ENCODE measurements at places on chromosomes 11 and 22.
A peak's percentile ranks its signal among the peaks of the same experiment; 100 is the strongest.

DNA sequence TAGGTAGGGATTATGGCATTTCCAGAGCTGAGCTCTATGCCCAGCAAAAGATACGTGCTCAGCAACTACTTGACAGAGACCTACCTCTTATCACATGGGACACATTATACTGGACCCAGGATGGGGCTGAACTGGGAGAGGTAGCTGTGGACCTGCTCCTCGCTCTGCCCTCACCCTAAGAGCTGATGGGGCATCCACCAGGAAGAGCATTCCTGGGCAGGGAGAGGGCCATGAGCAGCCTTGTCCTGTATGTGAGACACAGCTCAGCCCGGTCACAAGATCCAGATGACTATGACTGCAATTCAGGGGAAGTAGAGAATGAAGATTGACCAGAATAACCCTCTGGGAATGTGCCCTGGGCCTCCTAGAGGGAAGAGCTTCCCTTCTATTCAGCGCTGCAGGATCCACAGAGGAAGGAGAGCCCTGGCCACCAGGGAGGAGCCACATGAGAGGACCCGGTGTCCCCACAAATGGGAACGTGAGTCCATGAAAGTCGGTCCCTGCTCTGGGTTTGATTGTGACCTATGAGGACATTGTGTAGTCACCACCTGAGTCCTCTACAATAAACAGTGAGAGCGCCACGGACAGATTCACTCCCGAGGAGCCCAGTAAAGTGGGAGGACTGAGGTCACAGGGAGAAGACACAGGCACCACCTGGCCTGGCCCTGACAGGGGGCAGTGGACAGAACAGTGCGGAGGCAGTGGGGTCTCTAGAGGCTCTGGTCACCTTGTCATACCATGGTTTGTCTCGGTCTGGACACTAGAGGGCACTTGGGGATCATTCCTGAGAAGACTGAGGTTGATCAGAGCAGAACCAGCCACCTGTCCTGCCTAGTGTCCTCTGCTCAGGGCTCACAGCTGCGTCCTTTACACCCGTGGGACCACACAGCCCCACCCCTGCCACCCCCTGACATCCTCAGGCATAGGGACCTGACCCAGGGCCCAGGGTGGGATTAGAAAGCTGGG is 99.5 kb downstream of the ZNF280B start:
- peak; percentile 8 for DNase-seq

- no peak for DNase-seq
These were observed 9.8 kb downstream of the MMP20 start for GRCh38 chr11:102615077-102615893.

DNA sequence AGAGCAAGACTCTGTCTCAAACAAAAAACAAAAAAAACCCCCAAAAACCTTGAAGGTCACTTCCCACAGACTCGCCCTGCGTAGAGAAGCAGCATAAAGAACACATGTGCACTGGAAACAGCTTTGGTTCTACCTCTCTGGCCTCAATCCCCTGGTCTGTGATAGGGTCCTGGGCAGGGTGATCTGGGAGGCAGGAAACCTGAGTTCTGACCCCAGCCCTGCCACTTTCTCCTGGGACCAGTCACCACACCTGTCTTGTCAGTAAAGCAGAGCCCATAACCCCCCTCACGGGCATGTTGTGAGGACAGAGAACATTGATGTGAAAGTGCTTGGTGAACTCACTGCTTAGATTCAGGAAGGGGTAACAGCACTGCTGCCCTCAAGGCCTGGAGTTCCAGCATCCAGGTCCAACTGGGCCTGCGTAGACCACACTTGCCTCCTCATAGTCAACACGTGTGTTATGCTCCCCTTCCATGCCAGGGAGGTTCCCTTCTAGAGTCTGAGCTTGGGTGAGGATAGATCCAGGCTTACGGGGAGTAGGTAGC is 11.4 kb downstream of the UCP2 start:
- DNase-seq, result no peak

DNA sequence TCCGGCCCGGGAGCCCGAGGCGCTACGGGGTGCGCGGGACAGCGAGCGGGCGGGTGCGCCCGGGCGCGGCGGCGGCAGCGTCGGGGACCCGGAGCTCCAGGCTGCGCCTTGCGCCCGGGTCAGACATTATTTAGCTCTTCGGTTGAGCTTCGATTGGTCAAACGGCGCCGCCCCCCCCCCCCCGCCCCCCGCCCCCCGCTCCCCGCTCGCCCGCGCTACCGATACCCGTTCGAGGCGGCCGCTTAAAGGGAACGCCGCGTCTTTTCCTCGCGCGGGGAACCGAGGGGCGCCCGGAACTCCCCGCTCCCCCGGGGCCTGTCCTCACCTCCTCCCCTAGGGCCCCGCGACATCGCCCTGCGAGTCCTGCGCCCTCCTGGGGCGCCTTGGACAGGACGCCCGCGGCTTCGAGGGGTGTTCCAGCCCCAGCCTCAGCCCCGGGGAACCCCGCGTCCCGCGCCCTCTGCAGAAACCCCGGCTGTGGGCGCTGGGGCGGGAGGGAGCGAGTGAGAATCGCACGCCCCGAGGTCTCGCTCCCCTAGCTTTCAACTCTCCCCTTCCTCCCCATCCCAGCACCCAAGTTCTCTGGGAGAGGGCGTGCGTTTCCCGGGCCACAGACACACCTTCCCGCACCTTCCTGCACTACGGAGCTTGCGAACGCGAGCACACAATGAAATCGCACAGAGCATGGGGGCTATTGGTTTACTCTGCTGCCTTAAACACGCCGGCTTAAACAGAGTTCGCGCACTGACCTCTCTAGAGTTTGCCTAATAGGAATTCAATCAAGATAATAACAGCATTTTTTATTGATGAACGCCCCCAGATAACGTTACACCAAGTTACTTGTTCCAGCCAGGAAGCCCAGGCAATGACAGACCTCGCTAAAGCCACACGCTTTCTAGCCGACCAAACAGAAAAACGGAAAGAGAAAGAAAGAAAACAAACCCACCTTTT is at the start of gene BDNF:
TSS of gene BDNF (minus strand) at position 105 of the 951 bp plus-strand sequence. CDS start 41,891 bp downstream, outside the sequence.
- DNase-seq, result no peak

- DNase-seq, result no peak
These were observed 80.1 kb upstream of the CD44 start for GRCh38 chr11:35058669-35059434.

DNA sequence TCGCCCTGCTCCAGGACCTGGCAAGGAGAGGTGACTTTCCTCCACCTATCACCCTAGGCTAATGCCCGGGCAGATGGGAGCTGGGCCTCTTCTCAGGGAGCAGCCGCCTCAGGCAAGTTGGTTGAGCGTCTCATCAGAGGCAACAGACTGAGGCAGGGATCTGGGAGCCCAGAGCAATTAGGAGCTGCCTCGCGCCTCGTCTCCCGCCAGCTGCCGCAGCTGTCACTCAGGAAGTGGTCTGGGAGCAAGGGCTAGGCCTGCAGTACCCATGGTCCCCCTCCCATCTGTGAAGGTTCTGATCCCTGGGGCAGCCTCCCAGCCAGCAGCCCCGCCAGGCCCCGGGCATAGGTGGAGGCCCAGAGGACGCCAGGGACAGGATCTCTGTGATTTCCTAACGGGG is 4.6 kb upstream of the CABP7 start:
- DNase-seq, result no peak

- DNase-seq, result no peak
These were observed 49.9 kb downstream of the ZBTB16 start for GRCh38 chr11:114109206-114110090.

DNA sequence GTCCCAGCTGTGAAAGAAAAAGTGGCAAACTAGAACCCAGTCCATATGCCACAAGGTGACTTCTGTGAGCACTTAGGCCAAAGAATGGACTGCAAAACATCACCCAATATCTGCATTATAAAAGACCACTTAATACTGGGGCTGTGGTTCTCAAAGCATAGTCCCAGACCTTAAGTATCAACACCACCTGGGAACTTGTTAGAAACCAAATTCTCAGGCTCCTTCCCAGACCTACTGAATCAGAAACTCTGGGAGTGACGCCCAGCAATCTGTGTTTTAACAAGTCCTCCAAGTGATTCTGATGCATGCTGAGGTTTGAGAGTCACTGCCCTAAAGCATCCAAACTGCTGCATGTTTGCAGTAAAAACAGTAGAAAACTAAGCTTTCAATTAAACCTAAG is 81.3 kb downstream of the SERGEF start:
- DNase-seq, result no peak

GRCh38 chr11:6473451-6474412 is at the start of gene TRIM3:
TSS of gene TRIM3 (minus strand) at chr11:6473941. CDS start at chr11:6465695, 8,246 bp downstream.
- DNase-seq, result peak; percentile 60

GRCh38 chr11:36273110-36273509 is 16.1 kb downstream of the COMMD9 start:
- no peak for DNase-seq

GRCh38 chr11:116984589-116984988 is 113.6 kb downstream of the SIK3 start:
- peak; percentile 40 for DNase-seq

- no peak for DNase-seq
These were observed 19.5 kb upstream of the RCE1 start for GRCh38 chr11:66823700-66824099.

GRCh38 chr11:87263264-87263838 is 225.6 kb downstream of the TMEM135 start:
- DNase-seq, result no peak

- no peak for DNase-seq
These were observed 805.6 kb upstream of the LRRC4C start for GRCh38 chr11:42265072-42265471.

- DNase-seq, result no peak
These were observed 89.8 kb downstream of the FBXO7 start for GRCh38 chr22:32564170-32565001.

- DNase-seq, result no peak
These were observed 48.2 kb upstream of the OR5P2 start for GRCh38 chr11:7844986-7845385.

- DNase-seq, result peak; percentile 27
These were observed 163.4 kb upstream of the NCAM1 start for GRCh38 chr11:112797648-112798293.

DNA sequence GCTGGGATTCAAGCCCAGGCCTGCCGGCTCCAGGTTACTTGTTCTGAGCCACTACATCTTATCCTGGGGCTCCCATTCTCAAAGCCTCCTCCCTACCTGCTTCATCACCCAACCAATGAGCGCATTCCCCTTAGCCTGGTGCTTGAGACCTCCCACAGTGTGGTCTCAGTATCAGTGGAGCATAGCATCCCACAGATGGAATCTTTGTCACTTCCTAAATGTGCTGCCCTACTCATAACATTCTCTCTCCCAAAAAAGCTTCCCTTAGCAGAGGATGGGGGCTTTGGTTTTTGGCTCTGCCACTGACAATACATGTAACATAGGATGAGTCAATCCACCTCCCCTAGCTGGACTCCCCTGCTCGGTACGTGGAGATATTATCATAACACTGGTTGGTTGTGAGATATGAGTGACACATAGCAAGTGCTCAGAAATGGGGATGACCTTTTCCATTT is 28.8 kb downstream of the TEAD1 start:
- DNase-seq, result no peak

DNA sequence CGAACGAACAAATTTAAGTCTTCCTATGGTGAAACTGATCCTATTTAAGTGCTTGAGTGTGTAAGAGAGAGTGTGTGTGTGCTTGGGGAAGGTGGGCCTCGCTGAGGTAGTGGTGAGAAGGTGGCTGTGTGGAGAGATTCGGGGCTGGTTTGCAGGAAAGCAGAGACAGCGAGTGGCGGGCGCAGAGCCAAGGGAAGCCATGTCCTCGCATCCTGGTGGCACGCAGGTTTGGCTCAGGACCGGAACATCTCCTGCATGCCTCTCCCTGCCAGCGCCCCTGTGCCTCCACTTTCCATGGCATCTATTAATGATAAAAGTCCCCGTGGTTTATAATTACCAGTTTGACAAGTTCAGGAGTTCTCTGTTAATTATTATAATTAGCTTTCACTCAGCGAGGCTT is 383.1 kb upstream of the CADM1 start:
- no peak for DNase-seq

DNA sequence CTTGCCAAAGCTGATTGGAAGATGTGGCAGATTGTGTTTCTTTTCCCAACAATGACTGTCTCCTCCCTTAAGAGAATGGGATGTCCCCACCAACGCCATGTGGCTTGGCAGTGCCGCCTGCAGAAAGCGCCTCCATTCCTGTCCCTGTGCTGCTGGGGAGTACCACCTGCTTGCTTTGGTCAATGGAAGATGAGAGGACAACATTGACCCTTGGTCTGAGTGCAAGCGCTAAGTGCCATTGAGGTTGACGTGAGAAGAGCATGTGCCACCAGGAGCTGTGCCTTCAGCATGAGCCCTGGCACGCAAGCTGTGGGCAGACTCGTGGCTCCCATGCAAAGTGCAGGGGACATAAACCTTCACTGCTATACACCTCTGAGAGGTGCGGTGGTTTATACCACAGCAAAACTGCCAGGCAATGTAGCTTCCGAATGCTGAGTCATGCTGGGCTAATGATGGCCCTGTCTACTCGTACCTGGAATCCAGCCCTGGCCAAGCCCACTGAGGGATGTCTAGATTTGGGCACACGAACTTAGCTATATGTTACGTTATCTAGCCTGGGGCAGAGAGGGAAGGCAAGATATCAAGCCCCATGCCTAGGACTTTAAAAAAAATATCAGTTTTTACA is 41.9 kb downstream of the MYEOV start:
- DNase-seq, result no peak

DNA sequence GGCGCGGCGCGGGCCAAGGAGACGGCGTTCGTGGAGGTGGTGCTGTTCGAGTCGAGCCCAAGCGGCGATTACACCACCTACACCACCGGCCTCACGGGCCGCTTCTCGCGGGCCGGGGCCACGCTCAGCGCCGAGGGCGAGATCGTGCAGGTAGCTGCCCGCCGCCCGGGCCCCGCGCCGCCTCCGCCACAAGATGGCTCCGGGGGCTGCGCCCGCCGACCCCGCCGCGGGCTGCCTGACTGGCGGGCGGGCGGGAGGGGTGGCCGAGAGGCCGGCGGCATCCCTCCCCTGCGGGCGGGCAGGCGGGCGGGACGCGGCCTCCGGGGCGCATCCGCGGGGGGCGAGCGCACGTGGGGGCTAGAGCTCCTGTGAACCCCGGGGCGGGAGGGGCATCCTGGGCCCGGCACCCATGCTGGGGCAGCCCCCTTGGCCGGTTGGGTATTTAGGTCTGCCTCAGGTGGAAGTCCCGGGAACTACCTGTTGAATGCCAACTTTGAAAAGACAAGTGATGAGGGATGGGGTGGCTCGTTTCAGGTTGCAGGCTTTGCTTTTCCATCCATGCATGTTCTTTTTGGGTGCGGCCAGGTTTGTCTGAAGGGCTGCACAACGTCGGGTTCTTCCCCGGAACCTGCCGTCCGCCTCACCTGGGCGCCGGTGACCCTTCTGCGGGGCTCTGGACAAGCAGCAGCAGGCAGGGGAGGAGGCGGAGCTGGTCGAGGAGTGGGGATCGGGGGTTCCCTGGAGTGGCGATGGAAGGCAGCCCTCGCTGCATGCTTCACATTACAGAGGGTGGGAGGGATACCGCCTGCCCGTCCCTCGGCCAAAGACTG is 760 bp downstream of the ZNRF3 start:
- DNase-seq, result no peak

Data from activated CD4-positive, alpha-beta T cell treated with anti-CD3 and anti-CD28 coated beads, Interleukin-2, amount 50 U/mL, for 16 hours (primary cell).